ENCODE measurements at places on chromosomes 7 and 10. TPM values are rescaled to one million over a fixed set of nuclear protein-coding genes. Genes with fewer than 3 reads are reported as not detected.

Gene NPFFR1
- not detected for total RNA-seq

Gene SPDYE2B
- not detected for total RNA-seq

Gene IGF2BP3
- total RNA-seq, result 0.48 TPM

Gene HTRA1
- total RNA-seq, result 152 TPM

DNA sequence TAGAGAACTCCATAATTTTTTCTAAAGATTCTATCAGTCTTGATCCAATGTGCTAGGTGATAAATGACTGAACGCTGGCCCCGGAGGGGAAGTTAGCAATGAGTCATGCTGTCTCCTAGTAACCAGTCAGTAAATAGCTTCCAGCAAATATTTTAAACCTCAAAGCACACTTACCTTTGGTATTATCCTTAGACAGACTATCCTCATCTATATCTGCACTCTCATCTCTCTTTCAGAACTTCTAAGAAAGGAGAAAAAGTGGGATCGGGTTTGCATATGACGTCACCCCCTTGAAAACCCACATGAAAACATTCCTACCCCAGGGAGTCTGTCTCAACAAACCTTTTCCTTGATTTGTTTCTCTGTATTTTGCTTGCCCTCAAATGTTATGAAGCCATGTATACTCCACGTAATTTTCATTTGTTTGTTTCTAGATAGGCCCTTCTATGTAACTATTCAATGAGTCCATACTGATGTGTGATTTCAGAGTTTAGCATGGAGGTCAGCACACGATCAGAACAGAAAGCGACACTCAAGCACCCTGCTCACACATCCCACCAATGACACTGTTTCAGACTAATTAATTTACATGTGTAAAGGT lies 174.9 kb upstream of the NRP1 start:
- no peak for DNase-seq

GRCh38 chr7:43546231-43546630 lies 36.7 kb upstream of the STK17A start:
- DNase-seq, result no peak

GRCh38 chr7:4631380-4632179 lies 50.5 kb upstream of the FOXK1 start:
- peak; percentile 95 for DNase-seq

GRCh38 chr7:84187087-84187805 lies 7.3 kb downstream of the SEMA3A start:
- no peak for DNase-seq

DNA sequence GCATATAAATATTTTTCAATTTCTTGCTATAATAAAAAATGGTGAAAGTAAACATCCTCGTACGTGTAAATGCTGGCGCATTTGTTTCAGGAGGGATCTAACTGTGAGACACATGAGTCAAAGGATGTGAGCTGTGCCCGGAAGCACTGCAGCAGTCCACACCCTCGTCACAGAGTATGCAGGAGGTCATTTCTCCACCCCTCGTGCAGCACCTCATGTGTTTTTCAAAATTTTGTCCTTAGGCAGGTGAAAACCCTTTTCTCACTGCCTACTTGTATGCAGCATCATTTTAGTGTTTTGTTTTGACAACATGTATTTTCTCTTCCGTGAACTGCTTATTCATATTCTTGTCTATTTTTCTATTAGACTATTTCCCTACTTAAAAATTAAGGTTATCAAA lies 162.7 kb downstream of the AVL9 start:
- no peak for DNase-seq

GRCh38 chr7:10789170-10789569 lies 184.5 kb upstream of the PHF14 start:
- no peak for DNase-seq

DNA sequence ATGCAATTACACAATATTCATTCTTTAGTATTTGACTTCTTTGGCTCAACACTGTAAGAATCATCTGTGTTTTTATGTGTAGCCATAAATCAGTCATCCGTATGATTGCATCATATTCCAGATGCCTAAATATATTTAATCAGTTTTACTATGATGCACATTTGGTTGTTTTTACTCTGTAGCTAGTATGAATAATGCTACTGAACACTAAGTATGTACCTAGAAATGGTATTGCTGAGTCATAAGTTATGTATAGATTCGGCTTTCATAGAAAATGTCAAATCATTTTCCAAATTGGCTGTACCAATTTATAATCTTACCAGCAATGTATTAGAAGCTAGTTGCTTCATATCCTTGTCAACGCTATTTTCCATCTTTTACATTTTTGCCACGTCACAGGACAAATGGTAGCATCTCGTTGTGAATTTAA lies 197.3 kb upstream of the PLXNA4 start:
- DNase-seq, result no peak

DNA sequence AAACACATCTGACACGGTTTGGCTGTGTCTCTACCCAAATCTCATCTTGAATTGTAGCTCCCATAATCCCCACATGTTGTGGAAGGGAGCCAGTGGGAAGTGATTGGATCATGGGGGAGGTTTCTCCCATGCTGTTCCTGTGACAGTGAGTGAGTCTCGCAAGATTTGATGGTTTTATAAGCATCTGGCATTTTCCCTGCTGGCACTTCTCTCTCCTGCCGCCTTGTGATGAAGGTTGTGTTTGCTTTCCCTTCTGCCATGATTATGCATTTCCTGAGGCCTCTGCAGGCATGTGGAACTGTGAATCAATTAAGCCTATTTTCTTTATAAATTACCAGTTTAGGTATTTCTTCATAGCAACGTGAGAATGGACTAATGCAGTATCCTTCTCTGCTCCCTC lies 5.9 kb upstream of the HTR5A start:
- no peak for DNase-seq
